Effector memory CD8-positive, alpha-beta T cell (primary cell): ENCODE measurements at places on chromosomes 12 and 14.

- DNase-seq: no peak
These were observed 202.7 kb upstream of the BCL2L14 start for GRCh38 chr12:11868027-11868426.

DNA sequence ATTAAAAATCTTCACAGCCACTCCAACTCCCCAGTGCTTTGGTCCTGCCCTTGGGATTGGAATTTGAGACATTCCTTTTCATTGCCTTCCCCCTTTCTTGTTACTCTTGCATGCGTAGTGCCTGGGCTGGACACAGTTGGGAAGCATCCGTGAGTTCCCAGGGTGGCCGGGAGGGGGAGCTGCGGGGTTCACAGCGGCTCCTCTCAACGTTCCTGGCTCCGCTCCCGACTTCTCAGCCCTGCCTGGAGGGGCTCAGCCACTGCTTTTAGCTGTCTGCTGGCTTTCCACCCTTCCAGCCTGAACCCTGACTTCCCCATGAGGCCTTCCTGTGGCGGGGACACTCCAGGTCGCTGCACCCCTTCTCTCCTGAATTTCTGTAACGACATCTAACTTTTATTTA is 3.2 kb downstream of the TEX52 start:
- peak; percentile 18 for DNase-seq

DNA sequence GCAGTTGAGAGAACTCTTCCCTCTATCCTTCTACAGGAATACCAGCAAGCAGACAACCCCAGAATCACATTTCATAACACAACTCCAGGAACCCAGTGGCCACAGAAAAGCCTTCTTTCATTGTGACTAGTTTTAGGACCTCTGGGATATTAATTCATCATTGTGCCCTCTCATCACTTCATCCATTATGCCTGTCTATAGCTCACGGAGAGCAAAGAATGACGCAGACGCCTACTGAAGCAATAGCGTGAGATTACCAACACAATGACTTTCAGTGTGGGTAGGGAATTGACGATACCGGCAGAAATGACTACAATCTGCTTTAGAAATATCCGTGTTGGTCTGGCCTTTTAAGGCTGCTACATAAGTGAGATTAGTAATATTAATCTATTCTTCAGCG is 158.1 kb upstream of the FOXG1 start:
- DNase-seq: no peak

GRCh38 chr14:60221457-60221856 is 27.6 kb upstream of the PPM1A start:
- no peak for DNase-seq

DNA sequence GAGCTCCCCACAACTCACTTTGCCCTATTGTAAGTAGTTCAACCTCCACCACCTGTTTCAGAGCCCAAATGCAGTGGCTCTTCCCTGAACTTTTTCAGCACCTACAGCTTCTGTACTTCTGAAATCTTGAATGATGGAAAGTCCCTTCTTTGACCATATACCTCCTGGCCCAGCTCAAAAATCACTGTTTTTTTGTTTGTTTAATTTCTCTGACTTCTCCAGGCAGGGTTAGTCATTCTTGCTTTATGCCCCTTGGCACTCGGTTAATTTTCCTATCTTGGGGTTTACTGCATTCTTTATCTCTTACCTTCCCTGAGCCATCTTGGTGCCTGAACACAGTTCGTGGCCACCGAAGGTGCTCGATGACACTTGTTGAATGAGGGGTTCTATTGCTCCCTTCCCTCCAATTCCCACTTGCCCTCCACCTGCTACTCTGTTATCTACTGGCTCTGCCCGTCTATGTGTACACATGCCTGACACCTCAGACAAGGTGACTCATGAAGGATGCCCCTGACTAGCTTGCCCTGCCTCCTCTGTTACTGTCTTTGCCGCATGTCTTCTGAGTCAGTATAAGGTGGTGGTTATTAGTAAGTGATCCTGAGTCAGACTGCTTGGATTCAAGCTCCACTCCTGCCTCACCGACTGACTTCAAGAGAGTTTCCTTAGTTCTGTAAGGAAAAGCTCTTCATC is 4.4 kb downstream of the AMHR2 start:
- DNase-seq: no peak

DNA sequence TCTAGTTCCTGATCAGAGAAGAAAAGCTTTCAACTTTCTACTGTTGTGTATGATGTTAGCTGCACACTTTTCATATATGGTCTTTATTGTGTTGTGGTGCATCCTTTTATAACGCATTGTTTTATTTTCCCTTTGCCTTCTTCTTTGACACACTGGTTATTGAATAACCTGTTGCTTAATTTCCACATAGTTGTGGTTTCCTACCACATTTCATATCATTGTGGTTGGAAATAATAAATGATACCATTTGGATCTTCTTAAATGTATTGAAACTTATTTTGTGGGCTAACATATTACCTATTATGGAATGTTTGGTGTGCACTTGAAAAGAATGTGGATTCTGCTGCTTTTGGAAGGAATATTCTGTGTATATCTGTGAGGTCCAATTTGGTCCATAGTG is 64.9 kb downstream of the GPHN start:
- DNase-seq: no peak

DNA sequence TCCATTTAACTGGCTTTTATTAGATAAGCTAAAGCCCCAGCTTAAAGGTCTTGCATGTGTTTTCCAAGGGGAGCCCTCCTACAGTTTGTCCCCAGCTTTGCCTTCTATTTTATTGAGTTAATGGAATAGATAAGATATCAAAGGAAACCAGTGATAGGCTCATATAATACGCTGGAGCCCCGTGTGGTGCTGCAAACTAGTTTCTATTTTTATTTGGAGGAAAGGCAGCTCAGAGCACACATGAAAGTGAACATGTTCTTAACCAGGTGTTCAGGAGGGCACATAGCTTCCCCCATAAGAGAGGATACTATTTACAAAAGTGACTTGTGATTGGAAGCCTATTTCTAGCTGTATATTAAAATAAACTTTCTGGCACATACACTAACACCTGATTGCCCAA is 251.7 kb downstream of the PDZRN4 start:
- no peak for DNase-seq

- no peak for DNase-seq
These were observed 360.9 kb upstream of the NAV3 start for GRCh38 chr12:77469578-77470333.

DNA sequence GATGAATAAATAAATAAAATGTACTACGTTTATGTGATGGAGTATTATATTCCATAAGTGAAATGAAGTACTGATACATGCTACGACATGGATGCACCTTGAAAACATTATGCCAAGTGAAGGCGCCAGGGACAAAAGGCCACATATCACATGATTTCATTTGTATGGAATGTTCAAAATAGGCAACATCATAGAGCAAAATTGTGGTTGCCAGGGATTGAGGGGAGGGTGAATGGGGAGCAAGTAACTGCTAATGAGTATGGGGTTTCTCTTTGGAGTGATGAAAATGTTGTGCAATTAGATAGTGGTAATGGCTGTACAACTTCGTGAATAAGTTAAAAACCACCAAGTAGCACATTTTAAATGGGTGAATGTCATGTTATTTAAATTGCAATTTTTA is 132.8 kb downstream of the SLC38A4 start:
- DNase-seq: no peak

DNA sequence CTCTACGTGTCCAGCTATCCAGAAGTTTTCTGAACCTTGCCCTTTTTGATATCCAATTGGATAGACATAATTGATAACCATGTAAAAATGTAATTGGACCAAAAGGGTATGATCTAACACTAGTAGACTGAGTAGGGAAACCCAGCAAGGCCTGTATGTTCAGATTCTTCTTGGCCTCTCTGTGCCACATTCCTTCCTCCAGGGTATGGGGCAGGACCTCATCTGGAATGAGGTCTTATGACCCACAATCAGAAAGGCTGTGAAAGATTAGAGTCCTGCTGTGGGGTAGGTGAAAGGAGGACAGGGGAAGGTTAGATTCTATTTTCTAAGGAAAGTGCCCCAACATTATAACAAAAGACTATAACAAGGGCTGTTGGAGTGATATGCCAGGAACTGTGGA is 51.3 kb upstream of the A2ML1 start:
- no peak for DNase-seq

- DNase-seq: no peak
These were observed 194.4 kb downstream of the EMP1 start for GRCh38 chr12:13390918-13391317.

- DNase-seq: no peak
These were observed 257.5 kb upstream of the HMGA2 start for GRCh38 chr12:65566751-65567150.

DNA sequence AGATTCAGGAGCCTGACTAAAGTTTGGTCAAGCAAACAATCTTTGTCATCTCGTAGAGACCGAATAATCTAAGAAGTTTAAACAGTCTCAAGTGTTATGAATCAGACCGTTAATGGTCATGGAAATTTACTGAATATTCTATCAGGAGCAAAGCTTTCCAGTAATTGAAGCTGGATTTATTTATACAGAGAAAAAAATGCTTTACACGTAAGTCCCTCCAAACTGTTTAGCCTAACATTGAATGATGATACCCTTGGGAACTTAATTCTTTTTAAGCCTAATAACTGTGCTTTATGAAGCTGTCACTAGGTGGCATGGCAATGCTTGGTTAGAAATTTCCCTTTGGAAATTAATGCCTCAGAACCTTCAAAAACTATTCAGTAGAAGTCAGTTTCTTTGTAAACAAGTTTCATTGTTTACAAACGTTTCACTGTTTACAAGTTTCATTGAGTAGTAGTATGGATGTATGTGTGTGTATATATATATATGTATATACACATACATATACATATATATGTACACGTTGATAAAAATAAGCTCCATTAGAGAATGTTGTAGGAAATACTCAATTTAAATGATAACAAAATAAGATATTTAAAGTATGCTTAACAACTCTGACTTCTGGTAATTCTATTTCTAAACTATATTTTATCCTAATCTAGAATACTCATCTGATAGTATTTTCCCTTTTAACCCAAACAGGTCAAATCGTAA is 32.1 kb downstream of the DEPDC4 start:
- no peak for DNase-seq

- no peak for DNase-seq
These were observed 16.2 kb downstream of the ESRRB start for GRCh38 chr14:76391981-76392690.

DNA sequence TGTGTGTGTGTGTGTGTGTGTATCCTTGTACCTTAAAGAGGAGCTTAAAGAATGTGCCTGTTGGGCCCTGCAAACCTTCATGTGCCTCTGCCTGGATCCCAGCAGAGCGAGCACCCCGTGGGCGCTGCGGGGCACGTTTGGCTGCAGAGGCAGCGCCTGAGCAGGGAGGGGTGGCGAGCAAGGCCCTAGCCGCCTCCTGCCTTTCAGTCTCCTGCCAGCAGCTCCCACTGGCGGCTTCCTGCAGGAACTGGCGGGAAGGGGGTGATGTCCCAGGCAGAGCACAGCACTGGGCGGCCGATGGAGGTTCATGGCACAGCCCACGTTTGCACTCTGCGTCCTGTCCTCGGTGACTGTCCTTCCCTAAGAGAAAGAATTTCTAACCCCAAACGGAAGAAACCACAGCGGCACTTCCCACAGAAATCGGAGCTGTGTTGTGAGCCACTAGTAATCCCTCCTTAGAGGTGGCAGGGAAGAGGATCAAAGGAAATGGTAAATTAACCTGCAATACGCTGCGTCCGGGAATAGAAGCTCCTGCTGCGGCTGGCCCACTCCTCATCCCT is 19.8 kb downstream of the ZBTB42 start:
- no peak for DNase-seq

GRCh38 chr12:54932038-54932437 is 52.5 kb downstream of the TESPA1 start:
- no peak for DNase-seq

- DNase-seq: no peak
These were observed 12.3 kb downstream of the GPX2 start for GRCh38 chr14:64930085-64930843.

GRCh38 chr12:55720894-55721444 is 776 bp downstream of the RDH5 start:
- DNase-seq: no peak

- no peak for DNase-seq
These were observed 85.0 kb downstream of the POLR3B start for GRCh38 chr12:106442575-106442974.

DNA sequence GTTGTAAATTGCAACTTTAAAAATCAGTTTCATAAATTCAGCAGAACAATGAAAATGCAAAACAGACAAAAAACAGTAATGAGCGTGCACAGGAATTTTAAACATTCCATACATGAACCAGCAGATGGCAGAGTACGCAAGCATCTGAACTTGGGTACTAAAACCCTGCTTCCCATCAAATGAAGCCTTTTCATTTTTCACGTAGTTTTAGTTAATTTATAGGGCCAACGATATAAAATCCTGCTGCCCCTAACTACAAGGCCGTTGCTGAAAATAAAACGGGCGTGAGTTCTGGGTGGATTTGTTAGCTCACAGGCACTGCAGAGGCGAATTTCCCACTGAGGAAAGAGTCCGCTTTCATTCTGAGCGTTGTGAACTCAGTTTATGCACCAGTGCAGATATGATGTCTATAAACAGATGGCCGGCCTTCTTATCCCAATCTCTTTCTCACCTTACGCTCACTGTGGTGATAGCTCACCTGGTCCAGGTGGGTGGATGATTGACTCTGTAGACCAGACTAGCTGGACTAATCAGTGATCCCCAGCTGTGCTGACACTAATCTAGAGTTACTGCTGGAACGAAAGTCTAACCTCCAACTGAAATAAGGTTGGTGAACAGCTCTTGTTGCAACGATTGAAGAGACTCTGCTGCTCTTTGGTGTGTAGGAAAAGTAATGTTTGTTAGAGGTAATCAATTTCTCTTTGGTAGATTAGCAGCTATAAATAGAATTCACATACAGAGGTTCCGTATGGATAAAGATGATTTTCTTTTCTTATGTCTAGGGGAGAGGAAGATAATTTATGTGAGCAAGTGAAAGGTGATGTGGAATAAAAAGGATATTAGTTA is 89.2 kb downstream of the PDZRN4 start:
- no peak for DNase-seq

DNA sequence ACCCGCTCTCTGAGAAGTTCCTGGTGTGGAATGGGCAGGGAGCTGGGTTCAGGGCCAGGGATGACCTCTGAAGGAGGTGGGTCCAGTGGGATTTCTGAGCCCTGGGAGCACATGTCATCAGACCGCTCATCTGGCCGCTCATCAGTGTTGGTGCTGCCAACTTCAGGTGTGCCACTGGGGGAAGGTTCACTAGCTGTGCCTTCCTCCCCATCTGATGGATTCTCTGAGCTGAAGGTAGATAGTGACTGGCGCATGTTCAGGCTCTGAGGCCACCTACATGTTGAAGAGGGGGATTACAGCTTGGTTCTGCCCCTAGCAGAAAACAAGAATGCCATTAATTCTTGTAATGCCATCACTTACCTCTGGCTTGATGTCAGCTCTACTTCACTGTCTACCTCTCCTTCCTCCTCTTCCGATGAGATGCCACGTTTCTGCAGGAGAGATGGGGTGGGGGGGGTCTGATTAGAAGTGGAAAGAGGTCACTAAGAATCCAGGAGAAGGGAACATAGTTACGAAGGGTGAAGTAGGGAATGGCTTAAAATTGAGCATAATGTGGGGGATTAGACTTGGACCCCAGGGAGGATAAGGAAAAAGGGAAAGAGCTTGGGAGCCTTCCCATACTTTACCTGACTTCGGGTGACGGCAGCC is 17.2 kb downstream of the MAP3K12 start:
- no peak for DNase-seq
